Activated CD4-positive, alpha-beta memory T cell treated with anti-CD3 and anti-CD28 coated beads for 36 hours (primary cell): ENCODE measurements at places on chromosomes 3 and 15.

- no peak for DNase-seq
These were observed 201.6 kb downstream of the SATB1 start for GRCh38 chr3:18223571-18223970.

- DNase-seq, result no peak
These were observed 4.3 kb downstream of the BTBD1 start for GRCh38 chr15:83062768-83063180.

GRCh38 chr15:96330450-96331143 is at the start of gene NR2F2:
TSS of gene NR2F2 (plus strand) at chr15:96330700. CDS start at chr15:96332106, 1,406 bp downstream.
- peak; percentile 65 for DNase-seq

DNA sequence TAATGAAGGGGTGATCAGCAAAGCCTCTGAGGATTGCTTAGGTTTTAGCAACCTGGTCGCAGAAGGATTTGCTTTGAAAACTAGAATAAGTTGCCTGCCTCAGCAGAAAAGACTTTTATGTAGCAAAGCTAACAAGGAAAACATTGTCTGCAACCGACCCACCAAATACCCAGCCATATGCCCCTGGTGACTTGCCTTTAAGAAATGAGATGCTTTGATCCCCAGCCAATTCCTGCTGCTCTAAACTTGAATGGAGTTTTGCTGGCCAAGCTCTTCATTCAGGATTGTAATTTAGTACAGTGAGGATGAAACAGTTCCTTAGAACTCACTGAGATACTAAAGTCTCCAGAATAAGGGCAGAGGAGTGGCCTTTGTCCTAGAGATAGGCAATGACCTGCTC is 139.8 kb upstream of the PROK2 start:
- DNase-seq, result no peak

GRCh38 chr3:69326855-69327300 is 59.0 kb downstream of the FRMD4B start:
- DNase-seq, result peak; percentile 81

DNA sequence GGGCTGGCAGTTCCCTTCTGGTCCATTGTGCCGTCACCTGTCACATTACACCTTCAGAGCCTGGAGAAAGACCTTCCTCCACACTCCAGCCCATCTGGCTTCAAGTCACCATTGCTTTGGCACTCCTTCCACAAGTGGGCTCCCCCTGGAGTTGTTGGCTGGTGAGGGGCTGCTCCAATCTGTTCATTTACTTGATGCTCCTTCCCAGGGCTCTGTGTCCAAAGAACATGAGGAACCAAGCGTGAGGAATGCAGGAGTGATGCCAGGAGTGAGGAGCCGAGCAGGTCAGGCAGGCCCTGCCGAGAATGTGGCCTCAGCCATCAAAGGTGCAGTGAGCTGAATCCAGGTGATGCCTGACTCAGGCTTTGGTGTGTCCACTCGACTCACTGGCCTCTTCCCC is 57.2 kb downstream of the OXNAD1 start:
- DNase-seq, result no peak

GRCh38 chr3:49750056-49750455 is 26.3 kb upstream of the GMPPB start:
- no peak for DNase-seq

DNA sequence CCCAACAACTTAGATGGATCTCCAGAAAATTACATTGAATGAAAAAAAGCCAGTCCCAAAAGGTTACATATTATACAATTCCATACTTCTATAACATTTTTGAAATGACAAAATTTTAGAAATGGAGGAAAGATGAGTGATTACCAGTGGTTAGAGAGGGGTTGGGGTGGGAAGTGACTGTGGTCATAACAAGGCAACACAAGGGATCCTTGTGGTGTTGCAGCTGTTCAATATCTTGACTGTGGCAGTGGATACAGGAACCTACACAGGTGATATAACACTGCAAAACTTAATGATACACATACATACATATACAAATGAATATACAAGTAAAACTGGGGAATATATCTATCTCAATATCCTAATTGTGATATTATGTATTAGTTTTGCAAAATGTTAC is 9.6 kb downstream of the GOLGB1 start:
- DNase-seq, result peak; percentile 13

DNA sequence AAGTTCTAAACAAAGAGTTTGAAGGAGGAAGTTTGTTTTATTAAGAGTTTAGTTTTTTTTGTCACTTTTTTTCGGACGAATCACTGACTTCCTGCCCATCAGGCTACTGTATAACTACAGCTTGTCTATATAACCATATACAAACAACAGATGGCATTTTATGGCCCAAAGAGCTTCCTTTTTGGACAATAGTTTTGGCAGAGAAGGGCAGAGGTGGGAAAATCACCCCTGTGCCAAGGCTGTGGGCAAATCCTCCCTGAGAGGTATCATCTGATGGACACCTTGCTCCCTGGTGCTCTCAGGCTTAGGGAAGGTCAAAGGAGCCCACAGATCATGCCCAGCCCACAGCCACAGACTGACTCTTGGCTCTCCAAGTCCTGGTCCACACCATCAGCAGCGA is 113.4 kb downstream of the OXNAD1 start:
- no peak for DNase-seq

DNA sequence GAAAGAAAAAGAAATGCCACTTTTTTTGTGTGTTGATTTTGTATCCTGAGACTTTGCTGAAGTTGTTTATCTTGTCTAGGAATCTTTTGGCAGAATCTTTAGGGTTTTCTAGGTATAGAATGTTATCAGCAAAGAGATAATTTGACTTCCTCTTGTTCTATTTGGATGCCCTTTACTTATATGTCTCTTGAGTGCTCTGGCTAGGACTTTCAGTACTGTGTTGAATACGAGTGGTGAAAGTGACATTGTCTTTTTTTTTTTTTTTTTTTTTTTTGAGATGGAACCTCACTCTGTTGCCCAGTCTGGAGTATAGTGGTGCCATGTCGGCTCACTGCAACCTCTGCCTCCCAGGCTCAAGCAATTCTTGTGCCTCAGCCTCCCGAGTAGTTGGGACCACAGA is 64.7 kb upstream of the NPHP3 start:
- DNase-seq, result no peak

GRCh38 chr3:4985330-4986174 is 6.3 kb downstream of the BHLHE40 start:
- peak; percentile 37 for DNase-seq

DNA sequence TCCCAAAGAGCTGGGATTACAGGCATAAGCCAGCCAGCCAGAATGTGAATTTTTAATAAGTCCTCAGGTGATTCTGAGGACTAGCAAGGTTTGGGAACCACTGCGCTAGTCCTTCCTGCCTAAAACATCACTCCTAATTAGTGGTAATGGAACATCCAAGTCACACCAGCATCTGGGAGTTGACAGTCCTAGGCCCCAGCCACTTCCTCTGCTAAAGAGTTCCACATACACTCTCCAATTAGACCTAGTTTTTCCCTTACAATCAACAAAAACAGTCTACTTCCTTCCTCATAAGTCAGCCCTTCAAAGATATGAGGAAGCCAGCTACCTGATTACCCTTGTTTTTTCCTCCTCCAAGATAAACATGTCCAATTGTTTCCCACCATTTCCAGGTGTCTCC is 78.1 kb downstream of the OXNAD1 start:
- no peak for DNase-seq

- no peak for DNase-seq
These were observed 139.2 kb downstream of the RBMS3 start for GRCh38 chr3:29420106-29420505.

DNA sequence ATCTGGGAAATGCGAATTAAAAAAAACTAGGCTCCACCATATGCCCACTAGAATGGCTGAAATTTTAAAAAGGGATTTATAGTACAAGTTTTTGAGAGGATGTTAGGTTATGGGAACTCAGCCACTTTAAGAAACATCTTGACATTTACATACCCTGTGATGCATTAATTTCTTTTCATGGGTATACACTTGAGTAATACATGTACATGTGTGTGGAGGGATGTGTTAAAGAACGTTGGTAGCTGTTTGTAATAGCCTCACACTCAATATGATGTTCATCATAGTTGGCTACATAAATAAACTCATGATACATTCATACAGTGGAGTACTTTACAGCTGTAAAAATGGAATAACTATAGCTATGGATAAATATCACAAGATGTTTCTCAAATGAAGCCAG is 40.9 kb downstream of the MEF2A start:
- no peak for DNase-seq

GRCh38 chr3:135040321-135041240 is 245.5 kb downstream of the EPHB1 start:
- no peak for DNase-seq

DNA sequence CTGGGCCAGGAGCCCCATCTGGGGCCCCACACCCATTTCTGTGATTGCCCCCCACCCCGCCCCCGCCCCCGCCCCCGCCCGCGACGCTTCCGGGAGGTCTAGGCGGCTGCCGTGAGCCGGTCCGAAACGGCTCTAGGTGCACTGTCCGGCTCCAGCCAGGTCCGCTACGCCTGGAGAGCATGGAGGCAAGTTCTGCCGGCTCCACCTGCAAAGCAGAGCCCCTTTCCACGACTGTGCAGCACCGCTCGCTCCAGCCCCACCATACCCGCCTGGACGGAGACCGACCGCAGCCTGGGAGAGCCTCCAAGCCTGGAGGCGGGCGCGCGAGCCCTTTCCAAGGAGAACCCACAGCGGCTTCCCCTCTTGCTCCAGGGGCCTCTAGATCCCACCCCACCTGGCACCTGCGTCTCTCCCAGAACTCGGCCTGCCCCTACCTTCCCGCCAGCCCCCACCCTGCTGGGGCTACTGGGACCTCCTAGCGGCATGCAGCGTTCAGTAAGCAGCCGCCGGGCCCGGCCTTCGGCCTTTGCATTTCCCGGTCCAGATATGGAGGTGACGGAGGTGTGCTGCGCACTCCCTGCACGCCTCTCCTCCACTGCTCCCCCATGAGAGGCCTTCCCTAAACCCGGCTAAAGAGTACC is 66.2 kb downstream of the KLF13 start:
- no peak for DNase-seq

DNA sequence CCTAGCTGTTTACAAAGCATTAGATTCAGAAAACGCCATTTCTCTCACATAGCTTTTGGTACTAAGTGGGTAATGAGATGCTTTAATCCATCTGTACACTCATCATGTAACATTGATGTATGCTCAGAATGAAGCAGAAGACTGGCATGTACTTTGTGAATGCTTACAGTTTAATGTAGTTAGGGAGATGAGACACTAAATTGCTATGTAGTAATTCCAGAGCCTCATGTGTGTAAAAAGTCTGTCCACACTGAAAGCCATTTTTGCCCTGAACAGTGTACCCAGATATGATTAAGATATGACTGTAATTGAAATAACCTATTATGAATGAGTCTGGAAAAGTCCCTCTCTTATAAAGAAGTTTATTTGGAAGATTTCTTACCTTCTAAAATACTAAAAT is 66.5 kb downstream of the ARMC8 start:
- no peak for DNase-seq

DNA sequence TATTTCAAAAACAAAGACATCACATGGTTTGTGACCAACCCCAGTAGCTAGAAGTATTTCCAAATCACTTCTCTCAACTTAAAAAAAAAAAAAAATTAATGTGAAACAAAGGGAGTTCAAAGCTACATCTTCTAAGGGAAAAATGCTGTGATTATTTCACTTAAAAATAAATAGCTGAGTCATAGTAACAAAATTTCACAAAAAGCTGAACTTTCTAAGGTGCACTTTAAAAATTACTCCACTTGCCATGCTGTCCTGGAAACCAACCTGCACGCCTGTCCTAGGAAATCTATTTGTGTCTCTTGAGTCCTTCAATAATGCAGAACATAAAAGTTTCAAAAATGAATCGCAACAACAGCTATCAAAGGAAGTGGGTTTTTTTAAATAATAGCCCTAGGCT is 1.8 kb downstream of the ACAP2 start:
- DNase-seq, result no peak

DNA sequence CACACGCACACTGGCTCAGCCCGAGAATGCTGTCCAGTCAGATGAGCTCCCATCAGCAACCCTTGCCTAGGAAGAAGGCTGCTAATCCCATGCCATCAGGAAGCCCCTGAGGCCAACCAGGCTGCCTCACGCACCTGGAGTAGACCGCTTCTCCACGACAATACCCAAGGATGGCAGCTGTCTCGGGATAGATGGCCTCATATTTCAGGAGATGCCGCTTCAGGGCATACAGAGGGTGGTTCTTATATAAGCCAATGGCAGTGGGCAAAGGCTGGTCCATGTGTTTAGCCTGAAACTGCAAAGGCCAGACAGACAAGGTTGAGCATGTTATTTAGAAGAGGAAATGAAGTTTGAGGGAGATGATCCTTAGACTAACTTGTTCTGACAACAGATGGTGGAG is 22.2 kb downstream of the XPC start:
- DNase-seq, result no peak

DNA sequence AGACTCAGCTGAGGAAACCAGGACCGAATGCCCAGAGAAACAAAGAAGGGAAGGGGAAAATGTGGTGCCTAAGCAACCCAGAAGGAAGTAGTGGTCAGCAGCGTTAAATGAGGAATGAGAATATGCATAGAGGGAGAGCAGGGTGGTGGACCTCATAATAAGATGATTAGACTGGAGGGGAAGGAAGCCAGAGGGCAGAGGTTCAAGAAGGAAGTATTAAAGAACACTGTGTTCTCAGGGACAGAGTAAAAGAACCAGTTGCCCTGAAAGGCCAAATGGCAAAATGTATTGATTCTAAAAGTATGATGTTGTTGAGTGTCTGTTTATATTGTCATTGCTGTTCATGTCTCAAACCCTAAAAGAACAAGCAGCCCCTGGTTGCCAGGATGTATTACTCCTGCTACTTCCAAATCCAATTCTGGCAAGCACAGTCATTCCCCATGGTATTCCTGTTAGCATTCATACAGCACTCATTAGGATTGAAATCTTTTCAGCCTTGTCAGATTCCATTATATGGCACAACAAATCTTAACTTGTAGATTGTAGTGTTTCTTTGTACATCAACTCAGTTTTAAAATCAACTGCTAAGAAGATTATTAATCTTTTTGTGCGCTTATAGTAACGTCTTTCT is 23.4 kb downstream of the P2RY1 start:
- no peak for DNase-seq

- no peak for DNase-seq
These were observed 16.6 kb downstream of the NFKBIZ start for GRCh38 chr3:101865751-101866509.

DNA sequence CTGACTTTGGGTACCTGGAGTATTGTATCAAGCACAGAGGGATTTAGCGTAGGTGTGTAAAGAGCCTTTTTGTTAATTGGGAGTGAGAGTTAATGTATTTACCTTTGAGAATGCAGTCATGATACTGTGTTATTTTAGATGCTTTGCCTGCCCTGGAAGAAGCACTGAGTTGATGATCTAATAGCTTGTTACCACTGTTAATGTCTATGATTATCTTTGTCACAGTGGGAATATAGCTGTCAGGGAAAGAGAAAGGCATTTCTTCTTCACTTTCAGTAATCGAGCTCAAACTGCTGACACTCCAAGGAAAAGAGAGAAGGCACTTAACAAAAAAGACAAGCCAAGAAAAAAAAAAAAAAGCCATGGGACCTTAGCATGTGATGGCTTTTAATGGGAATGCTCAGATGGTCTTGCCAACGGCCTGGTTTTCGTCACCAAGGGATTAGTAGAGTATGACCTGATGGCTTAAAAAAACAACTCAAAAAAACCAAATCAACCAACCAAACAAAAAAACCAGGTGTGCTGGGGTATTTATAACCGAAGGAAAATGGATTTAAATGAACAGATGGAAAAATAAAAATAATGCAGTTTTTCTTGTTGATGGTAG is 387.4 kb downstream of the PTPRG start:
- no peak for DNase-seq

- no peak for DNase-seq
These were observed 37.3 kb upstream of the CHRNA7 start for GRCh38 chr15:31993062-31993461.
